Ovary (tissue), 10 donors: ENCODE measurements at places on chromosomes 5 and 9.
A peak's percentile ranks its signal among the peaks of the same experiment; 100 is the strongest.

- H3K4me3 ChIP-seq = peak within 1 kb of the TSS; percentile 46
- H3K27me3 ChIP-seq = no peaks in the 10 kb centered on the region
- H3K27ac ChIP-seq = no peak within 1 kb of the TSS
- DNase-seq = peak; percentile 58
Observed at GRCh38 chr5:148826053-148826738, at the start of gene ADRB2. Gene ADRB2, plus strand, starts transcription at chr5:148826611. Its CDS starts 221 bp downstream, at chr5:148826832.

DNA sequence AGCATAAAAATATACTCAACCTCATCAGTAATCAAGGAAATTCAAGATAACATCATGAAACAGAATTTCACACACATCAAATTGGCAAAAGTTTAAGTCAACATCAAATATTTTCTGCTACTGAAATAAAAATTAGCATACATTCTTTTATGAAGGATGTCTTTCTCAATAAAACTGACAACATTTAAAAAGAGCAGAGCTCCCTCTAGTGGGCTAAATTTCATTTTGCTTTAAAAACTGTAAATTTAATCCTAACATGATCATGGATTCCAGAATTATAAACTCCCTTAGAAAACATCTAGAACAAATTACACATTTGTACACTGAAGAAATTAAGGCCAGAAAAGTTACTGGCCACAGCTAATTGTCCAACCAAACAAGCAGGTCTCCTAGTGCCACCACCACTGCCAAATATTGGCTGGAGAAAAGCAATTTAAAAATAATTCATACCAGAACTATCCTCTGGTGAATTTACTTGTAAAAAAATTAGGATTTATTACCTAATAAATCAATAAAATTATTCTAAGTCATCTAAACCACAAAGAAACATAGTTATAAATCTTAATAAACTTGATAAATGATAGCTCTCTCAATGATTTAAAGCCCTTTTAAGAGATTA lies 31.2 kb downstream of the DEPDC1B start:
- no peak for DNase-seq
- H3K4me3 ChIP-seq = no peak overlapping the region
- no peaks in the 10 kb centered on the region for H3K27me3 ChIP-seq
- no peak overlapping the region for H3K27ac ChIP-seq

- no peaks in the 10 kb centered on the region for H3K4me1 ChIP-seq
- H3K27me3 ChIP-seq = no peaks in the 10 kb centered on the region
- no peaks in the 10 kb centered on the region for H3K36me3 ChIP-seq
- H3K27ac ChIP-seq = no peak overlapping the region
- DNase-seq = no peak
Observed at GRCh38 chr5:124932791-124933600, 186.6 kb upstream of the ZNF608 start.

DNA sequence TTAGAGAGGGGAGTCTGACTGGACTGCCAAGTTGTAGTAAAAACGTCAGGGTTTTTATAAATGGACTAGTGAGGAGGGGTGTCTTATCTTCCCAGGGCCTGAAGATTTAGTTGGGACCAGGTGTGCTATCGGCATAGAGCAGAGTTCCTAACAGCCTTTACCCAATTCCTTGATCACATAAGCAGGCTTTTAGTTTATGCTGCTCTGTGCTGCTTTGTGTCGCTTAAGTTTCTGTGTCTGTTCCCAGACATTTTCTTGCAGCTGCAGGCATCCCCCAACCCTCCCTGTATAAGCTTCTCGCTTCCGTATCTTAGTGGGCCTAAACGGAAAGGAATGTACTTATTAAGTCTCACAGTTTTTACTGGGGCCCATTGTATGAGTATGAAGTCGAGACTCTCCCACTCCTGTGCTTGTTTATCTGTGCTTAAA lies 2.6 kb upstream of the SMC5 start:
- peaks cover 14% of the 10 kb centered on the region for H3K4me1 ChIP-seq
- H3K4me3 ChIP-seq = peak overlapping the region; percentile 61
- no peaks in the 10 kb centered on the region for H3K36me3 ChIP-seq
- no peak overlapping the region for H3K27ac ChIP-seq

- no peak overlapping the region for H3K27ac ChIP-seq
- H3K27me3 ChIP-seq = no peaks in the 10 kb centered on the region
- no peaks in the 10 kb centered on the region for H3K4me1 ChIP-seq
- H3K4me3 ChIP-seq = no peak overlapping the region
- no peaks in the 10 kb centered on the region for H3K36me3 ChIP-seq
- no peak for DNase-seq
Observed at GRCh38 chr9:91720751-91721705, 229.0 kb downstream of the ROR2 start.

DNA sequence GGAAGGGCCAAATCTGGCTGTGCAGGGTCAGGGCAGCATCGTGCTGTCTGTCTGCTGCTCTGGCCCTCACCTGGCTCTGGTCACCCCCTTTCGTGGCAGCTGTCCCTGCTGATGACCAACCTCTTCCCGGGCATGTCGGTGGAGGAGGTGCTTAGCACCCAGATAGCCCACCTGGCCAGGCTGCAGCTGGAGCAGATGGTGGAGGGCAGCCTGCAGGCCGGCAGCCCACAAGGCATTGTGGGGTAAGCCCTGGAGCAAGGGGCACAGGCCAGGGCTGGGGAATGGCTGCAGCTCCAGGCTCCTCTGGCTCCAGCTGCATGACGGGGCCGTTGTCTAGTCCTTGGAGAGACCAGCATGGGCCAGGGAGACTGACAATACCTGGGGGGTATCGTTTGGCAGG lies 8.2 kb downstream of the TOR2A start:
- DNase-seq = no peak
- no peaks in the 10 kb centered on the region for H3K27me3 ChIP-seq
- no peaks in the 10 kb centered on the region for H3K36me3 ChIP-seq
- peaks cover 5% of the 10 kb centered on the region for H3K4me1 ChIP-seq
- H3K4me3 ChIP-seq = no peak overlapping the region

DNA sequence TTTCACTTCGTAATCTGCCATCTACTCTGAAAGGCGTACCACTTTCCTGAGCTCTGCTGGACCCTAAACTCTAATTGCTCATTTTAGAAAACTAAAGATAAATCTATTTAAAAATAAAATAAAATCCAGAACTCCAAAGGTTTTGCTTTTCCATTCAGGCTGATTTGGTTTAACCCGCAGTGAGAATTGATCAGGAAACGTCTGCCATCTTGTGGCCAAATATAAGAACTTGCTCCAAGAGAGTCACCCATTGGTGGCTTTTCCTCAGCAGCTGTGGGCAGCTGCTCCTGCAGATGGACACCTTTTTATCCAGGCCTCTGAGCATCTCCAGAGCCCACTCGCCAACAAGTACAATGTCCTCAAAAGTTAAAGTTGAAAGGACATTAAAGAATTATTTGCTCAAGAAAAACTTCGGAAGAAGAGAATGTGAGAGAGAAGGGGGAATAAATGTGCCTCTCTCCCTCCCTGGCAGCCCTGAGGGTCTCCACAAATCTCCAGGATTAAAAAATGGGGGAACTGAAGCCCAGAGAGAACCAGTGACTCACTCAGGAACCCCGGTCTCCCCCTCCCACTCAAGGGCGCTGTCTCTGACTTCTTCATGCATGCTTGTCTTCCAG lies 4.1 kb downstream of the SAXO1 start:
- H3K36me3 ChIP-seq = no peaks in the 10 kb centered on the region
- H3K27me3 ChIP-seq = no peaks in the 10 kb centered on the region
- H3K4me1 ChIP-seq = no peaks in the 10 kb centered on the region
- H3K27ac ChIP-seq = no peak overlapping the region
- no peak overlapping the region for H3K4me3 ChIP-seq

GRCh38 chr9:840343-840742 lies 1.2 kb upstream of the DMRT1 start:
- no peak overlapping the region for H3K4me3 ChIP-seq
- peaks cover 2% of the 10 kb centered on the region for H3K4me1 ChIP-seq
- H3K36me3 ChIP-seq = no peaks in the 10 kb centered on the region
- no peaks in the 10 kb centered on the region for H3K27me3 ChIP-seq

DNA sequence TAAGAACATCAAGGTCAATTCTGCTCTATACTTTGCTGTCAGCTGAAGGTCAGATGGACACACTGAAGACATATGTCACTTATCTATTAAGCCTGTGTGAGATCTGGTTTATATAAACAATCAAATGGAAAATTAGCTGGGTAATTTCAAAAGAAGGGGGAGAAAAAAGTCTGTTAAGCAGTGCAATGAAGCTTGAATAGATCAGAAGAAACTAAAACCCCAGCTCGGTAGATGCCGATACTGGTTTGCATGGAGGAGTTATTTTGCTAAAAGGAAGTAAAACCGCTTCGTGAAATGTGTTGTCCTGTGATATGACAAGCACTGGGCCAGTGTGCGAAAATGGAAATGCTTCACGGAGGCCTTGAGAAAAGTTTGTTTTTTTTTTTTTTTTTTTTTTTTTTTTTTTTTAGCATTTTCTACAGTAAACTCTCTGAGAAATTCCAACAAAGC lies 148.8 kb downstream of the MEF2C start:
- no peaks in the 10 kb centered on the region for H3K36me3 ChIP-seq
- H3K27me3 ChIP-seq = no peaks in the 10 kb centered on the region
- H3K27ac ChIP-seq = peak overlapping the region; percentile 76
- no peak overlapping the region for H3K4me3 ChIP-seq

- no peak overlapping the region for H3K4me3 ChIP-seq
- no peak overlapping the region for H3K27ac ChIP-seq
- DNase-seq = no peak
- no peaks in the 10 kb centered on the region for H3K36me3 ChIP-seq
- H3K4me1 ChIP-seq = no peaks in the 10 kb centered on the region
- no peaks in the 10 kb centered on the region for H3K27me3 ChIP-seq
Observed at GRCh38 chr5:169777159-169777558, 140.1 kb downstream of the DOCK2 start.
